ENCODE measurements at places on chromosomes 6 and 20.

DNA sequence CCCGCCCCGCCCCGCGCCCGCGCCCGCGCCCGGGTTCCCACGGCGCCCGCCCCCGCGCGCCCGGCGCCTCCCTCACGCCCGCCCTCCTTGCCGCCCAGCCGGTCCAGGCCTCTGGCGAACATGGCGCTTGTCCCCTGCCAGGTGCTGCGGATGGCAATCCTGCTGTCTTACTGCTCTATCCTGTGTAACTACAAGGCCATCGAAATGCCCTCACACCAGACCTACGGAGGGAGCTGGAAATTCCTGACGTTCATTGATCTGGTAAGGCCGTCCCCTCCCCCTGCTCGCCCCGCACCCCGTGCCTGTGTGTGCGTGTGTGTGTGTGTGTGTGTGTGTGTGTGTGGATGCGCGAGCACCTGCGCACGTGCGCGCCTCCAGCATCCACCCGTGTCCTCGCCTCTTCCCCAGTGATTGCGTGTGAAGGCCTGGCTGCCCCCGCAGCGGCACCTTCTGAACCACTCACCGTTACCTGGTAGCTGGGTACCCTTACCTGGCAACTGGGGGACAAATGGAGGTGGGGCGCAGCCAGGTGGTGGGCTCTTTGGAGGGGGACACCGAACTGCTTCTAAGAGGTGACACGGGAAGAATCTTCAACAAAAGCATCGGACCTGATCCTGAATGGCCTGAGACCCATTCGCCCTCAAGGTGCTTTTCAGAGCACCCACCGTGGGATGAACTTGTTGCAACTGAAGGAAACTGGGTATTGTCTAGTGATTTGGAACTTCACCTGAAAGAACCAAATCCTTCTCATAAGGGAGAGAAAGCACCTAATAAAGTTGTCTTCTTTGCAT lies at the start of gene AIG1:
Gene AIG1 (plus strand): TSS at position 84 of the 791 bp plus-strand sequence. CDS start 37 bp downstream, at position 121.
- DNase-seq = no peak

DNA sequence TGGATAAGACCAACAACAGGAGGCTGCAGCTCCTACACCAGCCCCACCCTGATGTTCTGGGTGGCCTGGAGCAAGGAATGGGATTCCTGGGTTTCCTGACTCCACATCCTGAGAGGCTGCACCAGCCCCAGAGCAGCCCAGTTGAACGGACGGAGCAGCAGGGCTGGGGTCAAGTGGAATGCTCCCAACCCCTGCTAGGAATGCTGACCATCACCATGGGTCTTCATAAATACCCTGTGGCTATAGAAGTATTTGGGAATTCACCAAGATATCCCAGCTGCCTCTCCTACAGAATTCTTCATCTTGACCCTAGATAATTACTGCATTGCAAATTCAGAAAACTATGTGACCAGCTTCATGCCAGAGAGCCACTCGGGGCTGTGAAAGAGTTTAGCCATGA lies 180.3 kb downstream of the THBS2 start:
- no peak for DNase-seq

- DNase-seq = no peak
Observed at GRCh38 chr20:47353692-47354463, 2.6 kb downstream of the ZMYND8 start.

GRCh38 chr6:133376743-133377142 lies 135.6 kb downstream of the EYA4 start:
- DNase-seq = no peak

GRCh38 chr6:110548110-110548847 lies 71.9 kb upstream of the SLC22A16 start:
- no peak for DNase-seq

- no peak for DNase-seq
Observed at GRCh38 chr6:33049323-33050013, 24.0 kb downstream of the HLA-DPA1 start.

DNA sequence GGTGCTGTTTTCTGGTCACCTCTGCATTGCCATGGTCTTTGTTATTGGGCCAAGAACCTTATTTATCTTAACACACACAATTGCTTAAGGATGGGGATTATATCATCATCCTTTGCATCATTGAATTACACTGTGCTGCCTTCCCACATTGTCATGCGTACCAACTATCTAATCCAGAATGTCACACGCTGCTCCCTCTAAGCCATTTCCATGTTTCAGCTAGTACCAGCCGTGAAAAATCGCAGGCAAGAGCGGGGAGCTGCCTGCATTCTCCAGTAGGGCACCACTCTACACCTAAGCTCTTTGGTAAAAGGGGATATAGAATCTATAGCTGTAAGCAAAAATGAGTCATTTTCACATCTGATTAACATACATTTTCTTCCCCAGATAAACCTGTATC lies 277.0 kb downstream of the PRL start:
- DNase-seq = no peak

DNA sequence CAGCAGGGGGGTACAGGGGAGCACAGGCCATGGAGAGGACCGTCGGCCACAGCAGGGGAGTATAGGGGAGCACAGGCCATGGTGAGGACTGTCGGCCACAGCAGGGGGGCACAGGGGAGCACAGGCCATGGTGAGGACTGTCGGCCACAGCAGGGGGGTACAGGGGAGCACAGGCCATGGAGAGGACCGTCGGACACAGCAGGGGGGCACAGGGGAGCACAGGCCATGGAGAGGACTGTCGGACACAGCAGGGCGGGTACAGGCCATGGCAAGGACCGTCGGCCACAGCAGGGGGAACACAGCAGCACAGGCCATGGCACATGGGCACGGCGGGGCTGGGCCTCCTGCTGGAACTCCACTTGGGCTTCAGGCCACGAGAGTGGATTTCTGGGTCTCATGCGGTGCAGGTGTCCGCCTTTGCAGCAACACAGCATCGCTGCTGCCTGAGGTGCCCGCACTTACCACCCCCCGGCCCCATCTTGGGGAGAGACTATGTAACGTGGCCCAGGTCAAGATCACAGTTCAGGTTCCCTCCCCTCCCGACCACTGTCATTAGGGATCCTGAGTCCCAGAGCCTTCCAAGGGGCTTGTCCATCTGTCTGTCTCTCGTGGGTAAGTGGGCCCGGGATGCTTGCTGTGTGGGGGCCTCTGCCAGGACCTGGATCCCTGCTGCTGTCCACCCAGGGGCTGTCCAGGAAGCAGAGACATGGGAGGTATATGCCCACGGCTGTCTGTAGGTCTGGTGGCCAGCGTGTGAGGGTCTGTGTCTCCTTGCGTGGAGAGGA lies 2.5 kb downstream of the NPBWR2 start:
- DNase-seq = no peak
